ENCODE measurements at places on chromosomes 13 and 19. TPM values are rescaled to one million over a fixed set of nuclear protein-coding genes. Genes with fewer than 3 reads are reported as not detected.

DNA sequence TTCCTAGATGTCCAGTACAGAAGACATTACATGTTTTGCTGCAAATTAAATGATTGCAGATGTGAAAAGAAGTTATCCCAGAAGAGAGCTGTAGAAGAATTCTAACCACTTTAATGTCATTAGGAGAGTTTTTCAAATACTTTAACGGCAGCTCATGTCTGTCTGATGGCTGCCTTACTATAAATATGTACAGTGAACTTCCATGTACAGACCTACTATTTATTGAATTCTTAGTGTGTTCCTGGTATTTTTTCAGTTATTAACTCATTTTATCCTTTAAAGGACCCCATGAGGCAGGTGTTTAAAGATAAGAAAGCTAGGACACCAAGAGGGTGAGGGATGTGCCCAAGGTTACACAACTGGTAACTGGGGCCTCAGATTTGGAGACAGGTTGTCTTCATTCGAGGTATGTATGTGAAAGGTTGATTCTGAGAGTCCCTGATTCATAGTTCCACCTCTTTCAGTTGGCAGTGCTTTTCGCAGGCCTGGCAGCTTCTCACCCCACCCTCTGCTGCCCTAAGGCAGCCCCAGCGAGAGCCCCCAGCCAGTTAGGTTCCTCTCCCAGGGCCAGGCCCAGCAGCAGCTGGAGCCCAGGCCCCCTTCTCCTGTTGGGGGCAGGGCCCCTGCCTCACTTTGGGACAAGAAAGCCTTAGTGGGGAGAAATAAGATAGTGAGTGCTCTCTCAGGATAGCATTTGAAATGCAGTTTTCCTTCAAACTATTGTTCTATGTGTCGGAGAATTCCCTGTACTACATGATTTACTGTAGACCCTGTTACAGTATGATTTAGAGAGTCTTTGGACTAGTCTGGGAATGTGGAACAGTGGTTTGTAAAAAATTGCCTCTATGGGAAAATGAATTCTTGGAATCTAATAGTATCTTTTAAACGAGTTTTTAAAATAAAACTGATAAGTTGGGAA, 67.7 kb upstream of the TEX29 start:
- DNase-seq = no peak

GRCh38 chr13:99983499-99984401, 2.2 kb downstream of the ZIC2 start:
- no peak for DNase-seq

DNA sequence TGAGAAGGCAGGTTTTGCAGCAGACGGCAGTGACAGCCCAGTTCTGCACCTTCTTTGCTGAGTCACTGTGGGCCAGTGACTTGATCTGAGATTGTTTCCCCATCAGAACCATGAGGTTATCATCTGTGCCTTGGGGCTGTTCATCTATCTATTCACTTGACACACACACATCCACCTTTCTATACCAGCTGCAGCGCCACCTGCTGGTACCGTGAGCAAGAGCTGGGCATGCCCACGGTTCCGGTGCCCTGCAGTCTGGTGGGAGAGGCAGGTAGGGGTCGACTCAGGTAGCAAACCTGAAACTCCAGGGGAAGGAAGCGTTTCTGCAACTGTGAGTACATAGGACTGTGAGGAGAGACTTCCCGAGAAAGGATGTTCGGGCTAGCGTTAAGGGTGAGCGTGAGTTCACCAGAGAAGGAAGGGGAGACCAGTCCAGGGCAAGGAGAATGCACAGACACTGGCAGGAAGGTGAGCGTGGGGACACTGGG, 7.5 kb upstream of the LIN7B start:
- DNase-seq = peak; percentile 62

- no peak for DNase-seq
Measured at GRCh38 chr13:54368387-54368786, 1339.8 kb downstream of the OLFM4 start.

GRCh38 chr13:53411463-53411862, 382.9 kb downstream of the OLFM4 start:
- no peak for DNase-seq

GRCh38 chr19:50401605-50402450, 16.9 kb upstream of the SPIB start:
- no peak for DNase-seq

- no peak for DNase-seq
Measured at GRCh38 chr13:44406617-44407016, 33.0 kb downstream of the SERP2 start.

GRCh38 chr19:41951686-41952172, 7.4 kb downstream of the RABAC1 start:
- peak; percentile 86 for DNase-seq

- DNase-seq = no peak
Measured at GRCh38 chr13:34847766-34848165, 94.3 kb upstream of the NBEA start.

- no peak for DNase-seq
Measured at GRCh38 chr19:287381-287871, 3.8 kb downstream of the PLPP2 start.

- no peak for DNase-seq
Measured at GRCh38 chr13:28459911-28460310, 35.0 kb downstream of the FLT1 start.

DNA sequence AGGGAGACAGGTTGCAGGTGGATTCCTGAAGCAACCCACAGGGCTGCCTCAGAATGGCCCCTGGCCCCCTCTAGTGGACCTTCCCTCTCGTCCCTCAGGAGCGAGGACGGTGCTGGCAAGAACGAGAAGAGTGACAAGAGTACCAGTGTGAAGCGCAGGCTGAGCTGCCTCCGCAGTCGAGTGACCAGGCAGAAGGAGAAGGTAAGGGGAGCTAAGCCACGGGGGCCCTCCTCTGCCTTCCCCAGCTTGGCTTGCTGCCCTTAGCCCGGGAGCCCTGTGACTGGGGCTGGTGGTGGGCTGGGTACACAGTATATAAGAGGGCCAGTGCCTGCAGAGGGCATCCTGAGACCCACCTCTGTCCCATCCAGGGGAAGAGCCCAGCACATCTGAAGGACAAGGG, 34.0 kb downstream of the ARHGEF18 start:
- DNase-seq = peak; percentile 59

- no peak for DNase-seq
Measured at GRCh38 chr19:44851427-44851826, 5.3 kb downstream of the NECTIN2 start.

DNA sequence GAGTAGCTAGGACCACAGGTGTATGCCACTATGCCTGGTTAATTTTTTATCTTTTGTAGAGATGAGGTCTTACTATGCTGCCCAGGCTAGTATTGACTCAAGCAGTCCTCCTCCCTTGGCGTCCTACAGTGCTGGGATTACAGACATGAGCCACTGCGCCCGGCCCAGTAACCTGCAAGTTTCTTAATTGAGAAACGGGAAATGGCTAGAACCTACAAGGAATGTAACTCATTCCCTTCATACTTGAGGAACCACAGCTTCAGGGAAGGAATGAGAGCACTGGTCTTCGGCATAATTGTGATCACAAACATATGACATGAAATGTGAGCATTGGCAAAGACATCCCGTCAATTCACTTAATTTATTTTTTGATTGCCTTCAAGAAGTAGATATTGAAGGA, 157.0 kb downstream of the KLF5 start:
- DNase-seq = peak; percentile 19

GRCh38 chr19:30444253-30444671, 72.1 kb downstream of the ZNF536 start:
- no peak for DNase-seq

DNA sequence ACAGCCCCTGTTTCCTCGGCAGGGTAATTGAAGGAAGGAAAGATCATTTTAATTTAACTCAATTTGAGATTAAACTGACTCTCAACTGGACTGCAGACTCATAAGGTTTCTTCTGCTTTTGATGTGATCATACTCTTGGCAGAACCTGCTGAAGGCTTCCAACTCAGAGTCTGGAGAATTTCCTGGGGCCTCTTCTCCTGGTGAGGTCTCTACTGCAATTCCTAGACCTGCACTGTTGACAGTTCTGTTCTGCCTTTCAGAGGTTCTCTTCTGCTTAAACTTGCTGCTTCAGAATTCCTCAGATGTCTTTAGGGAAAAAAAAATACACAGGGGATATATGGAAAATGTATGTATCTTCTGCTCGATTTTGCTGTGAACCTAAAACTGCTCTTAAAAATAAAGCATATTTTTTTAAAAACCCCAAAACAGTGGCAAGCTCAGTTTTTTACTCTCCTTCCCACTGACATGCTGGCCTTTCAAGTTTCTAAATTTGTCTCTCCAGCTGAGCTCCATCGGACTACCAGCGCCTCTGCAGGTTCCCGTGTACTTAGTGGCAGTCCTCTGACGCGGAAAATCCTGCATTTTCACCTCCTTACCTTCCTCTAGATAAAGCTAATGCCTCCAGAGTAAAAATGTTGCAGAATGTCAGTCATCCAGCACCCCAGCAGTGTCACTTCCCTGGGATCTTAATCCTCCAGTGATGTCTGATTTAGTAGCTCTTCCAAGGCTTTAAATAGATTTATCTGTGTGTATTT, 733.5 kb upstream of the SGCG start:
- DNase-seq = no peak

DNA sequence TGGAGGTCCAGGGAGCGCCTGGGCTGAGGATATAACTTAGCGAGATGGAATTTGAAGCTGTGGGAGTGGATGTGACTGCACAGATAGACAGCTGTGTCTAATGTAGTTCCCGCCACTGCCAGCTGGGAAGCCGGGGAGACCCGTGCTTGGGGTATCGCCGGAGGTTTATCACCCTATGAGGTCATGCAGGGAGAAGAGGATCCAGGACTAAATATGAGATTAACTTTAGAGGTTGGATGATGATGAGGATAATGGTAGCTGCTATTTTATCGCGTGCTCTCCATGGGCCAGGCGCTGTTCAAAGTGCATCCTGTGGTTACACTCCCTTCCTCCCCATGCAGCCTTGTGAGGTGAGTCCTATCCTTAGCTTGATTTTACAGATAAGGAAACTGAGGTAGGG, 19.9 kb downstream of the SSC5D start:
- DNase-seq = no peak

DNA sequence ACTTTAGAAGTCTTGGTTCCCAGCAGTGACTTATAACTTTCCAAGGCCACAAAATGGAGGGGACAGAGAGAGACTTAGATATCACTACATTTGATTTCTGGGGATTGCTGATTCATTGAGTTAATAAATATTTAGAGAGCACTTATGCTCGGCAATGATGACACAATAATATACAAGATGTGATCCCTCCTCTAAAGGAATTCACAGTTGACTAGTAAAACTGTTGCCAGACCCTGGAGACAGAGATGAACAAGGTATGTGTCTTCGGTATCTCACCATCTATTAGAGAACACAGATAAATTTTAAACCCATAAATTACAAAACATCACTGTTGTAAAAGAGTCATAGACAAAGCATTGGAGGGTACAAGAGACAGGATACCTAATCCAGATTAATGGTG, 437.5 kb downstream of the FOXO1 start:
- no peak for DNase-seq

DNA sequence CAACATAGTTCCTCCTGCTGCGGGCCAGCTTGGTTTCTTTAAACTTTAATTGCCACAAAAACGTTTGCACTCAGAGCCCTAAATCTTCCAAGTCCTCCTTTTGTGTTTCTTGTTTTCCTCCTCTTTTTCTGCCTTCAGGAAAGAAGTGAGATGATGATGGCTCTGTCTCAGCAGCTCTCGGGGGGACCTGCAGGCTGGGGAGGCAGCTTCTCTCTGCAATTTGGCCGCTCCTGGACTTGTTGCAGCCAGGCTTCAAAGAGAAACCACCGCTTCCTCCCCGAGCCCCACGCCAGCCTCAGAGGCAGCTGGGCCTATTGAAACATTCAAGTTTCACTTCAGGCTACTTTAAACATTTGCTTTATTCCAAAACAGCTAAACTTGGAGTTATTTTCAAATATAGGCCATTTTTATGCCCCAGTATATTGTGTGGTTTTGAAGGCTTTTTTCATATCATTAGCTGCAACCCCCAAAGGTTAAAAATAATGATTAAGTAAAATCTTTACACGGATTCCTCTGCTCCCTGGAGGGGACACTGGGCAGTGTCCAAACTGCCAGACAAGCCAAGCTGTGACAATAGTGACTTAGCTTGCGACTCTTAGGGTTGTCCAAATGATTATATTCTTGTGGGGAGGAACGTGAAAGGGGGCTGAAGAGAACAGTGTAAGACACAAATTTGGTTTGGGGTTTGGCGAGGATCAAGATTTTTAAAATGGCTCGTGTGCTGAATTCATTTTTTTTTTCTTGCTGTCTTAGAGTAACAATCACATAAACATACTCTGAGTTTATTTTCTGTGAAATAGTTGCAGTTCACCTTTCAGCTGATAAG, 330.8 kb downstream of the DLEU7 start:
- peak; percentile 79 for DNase-seq

GRCh38 chr19:19213426-19214158, 1.8 kb downstream of the NCAN start:
- no peak for DNase-seq

GRCh38 chr13:94765814-94766213, 53.5 kb upstream of the SOX21 start:
- DNase-seq = no peak

SLC7A10 gene
- total RNA-seq = not detected

AMH gene
- total RNA-seq = 1.0 TPM

SLC8A2 gene
- total RNA-seq = 0.94 TPM

NKG7 gene
- total RNA-seq = 7.9 TPM

NLRP9 gene
- 0.09 TPM for total RNA-seq

OR7C1 gene
- total RNA-seq = 0.19 TPM

VSIG10L gene
- 1.8 TPM for total RNA-seq

RYR1 gene
- 2.8 TPM for total RNA-seq

CEACAM6 gene
- not detected for total RNA-seq

DIAPH3 gene
- 2.0 TPM for total RNA-seq

CEBPA gene
- total RNA-seq = 7.1 TPM
